ENCODE measurements at places on chromosomes 3 and 15.

- DNase-seq = no peak
Observed at GRCh38 chr3:54983266-54984099, 55.6 kb upstream of the LRTM1 start.

GRCh38 chr15:88621789-88622604, 857 bp downstream of the AEN start:
- no peak for DNase-seq

DNA sequence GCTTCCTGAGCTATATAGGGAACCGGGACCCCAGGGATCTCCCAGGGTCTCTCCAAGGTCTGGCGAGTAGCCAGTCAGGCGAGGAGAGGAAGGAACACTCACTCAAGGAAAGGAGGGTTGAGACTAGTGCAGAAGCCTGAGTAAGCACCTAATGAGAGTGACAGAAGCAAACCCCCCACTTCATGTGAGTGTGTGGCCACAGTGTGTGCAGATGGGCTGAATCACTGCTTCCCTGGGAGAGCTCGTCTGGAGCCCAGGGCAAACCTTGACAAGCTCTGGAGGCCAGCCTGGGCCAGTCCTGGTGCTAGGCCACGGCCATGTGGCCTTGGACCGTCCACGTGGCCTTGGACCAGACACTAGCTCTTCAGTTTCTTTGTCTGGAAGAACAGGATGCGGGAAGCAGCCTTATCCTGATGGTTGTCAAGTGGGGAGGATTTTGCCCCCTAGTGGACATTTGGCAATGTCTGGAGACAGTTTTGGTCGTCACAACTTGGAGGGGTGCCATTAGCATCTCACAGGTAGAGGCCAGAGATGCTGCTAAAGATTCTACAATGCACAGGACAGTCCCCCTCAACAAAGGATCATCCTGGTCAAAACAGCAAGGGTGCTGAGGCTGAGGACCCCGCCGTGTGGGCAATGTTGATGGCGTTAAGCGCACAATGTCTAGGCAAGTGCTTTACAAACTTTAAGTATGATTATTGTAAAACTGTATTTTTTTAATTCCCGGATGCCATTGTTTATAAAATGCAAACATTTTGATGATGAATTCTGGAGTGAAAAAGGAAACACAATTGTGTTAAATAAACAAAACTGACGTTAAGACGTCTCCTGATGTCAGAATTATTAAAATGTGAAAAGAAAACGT, 34.8 kb upstream of the CTSH start:
- DNase-seq = no peak

DNA sequence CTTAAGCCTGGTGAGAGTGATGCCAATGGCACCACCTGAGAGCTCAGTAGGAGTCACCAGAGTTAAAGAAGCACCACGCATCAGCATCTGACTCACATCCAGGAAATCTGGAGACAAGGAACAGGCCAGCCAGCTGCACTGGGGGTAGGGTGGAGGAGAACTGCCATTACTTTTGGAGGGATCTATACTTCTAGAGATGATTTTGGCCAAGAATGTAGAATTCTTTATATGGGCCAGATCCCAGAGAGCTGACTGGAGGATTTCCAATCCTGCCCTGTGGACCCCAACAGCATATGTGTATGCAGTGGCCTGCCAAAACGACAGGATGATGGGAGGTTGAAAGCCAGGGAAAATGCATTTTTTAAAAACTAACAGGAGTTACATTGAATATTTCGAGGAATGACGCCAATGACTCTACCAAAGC, 29.8 kb downstream of the CCR3 start:
- peak; percentile 64 for DNase-seq

- no peak for DNase-seq
Observed at GRCh38 chr15:23761386-23761785, 74.3 kb upstream of the NDN start.

DNA sequence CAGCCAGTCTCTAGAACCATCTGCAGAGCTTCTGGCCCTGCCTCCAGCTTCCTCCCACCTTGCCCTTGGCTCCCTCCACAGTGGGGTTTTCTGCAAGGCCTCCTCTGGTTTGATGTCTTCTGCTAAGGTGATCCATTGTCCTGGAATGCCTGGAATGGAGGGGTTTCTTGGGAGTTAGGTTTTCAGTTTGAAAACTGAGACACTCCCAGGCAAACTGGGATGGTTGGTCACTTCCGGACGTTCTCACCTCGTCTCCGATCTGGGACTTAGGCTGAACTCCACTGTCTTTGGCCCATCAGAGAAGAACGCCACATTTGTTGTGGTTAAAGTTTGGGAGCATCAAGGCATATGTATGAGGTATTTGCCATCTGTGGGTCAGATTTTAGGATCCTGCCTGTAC, 77.4 kb upstream of the KLHL25 start:
- DNase-seq = no peak

- no peak for DNase-seq
Observed at GRCh38 chr3:177494216-177494615, 296.9 kb upstream of the TBL1XR1 start.

GRCh38 chr3:128107834-128108233, 15.8 kb downstream of the RUVBL1 start:
- DNase-seq = no peak

- DNase-seq = no peak
Observed at GRCh38 chr15:75685195-75685594, 27.5 kb downstream of the CSPG4 start.

- DNase-seq = no peak
Observed at GRCh38 chr3:172231318-172231901, 192.0 kb downstream of the FNDC3B start.

- DNase-seq = no peak
Observed at GRCh38 chr3:33211444-33211843, 7.2 kb downstream of the SUSD5 start.

DNA sequence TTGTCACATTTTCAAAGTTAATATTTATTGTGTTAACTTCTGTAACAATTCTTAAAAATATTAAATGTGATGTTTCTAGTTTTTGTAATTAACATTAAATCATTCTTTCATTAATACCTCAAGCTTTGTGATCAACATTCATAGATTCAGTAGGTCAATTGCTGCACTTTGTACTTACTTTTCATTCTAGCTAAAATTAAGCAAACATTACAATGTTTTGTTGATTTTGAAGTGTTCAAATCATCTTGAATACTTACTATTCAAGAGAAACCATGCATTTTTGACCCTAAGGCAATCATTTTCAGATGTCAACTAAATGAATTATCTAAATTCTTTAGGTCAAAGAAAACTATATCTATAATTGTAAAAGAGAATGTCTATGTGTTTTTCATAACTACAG, 933.1 kb downstream of the NAALADL2 start:
- DNase-seq = no peak

DNA sequence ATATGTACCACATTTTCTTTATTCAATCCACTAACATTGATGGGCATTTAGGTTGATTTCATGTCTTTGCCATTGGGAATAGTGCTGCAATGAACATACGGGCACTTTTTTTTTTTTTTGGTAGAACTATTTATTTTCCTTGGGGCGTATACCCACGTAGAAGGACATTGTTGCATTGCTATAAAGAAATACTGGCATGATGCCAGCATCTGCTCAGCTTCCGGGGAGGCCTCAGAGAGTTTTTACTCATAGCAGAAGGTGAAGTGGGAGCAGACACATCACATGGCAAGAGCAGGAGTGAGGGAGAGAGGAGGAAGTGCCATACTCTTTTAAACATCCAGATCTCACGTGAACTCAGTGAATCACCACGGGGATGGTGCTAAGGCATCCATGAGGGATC, 197.0 kb downstream of the SQOR start:
- DNase-seq = no peak

DNA sequence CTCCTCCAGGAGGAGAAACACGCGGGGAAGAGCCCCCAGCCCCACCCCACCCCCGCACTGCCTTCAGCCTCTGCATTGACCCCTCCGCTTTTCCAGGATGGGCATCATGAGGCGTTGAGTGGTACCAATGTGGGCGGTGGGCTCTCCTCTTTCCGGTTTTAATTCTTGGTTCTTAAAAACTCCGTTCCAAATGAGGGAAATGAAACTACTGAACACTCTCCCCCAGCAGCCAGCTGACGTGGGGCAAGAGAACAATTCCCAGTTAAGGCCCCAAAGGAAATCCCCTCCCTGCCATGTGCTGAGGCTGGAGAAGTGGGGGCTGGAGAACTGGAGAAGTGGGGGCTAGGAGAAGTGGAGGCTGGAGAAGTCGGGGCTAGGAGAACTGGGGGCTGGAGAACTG, 5.3 kb upstream of the NRROS start:
- DNase-seq = no peak

GRCh38 chr3:175426805-175427204, 567.7 kb downstream of the NAALADL2 start:
- DNase-seq = no peak

DNA sequence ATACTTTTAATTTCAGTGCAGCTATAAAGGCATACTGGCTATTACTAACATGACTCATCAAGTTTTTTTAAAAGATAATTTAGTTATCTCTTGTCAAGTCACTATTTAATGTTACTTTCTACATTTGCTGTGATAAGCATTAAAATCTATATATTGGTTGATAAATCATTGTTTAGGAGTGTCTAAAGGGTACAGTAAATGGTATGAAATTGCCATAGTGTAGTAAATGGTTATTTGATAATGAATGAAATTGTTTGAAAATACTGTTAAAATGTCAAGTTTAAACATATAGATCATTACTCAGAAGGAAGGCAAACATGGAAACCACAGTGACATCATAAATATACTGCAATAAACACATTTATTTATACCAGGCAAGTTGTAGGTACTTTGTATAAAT, 13.2 kb upstream of the BNIP2 start:
- no peak for DNase-seq

- DNase-seq = no peak
Observed at GRCh38 chr3:193119926-193120325, 121.1 kb upstream of the PLAAT1 start.

DNA sequence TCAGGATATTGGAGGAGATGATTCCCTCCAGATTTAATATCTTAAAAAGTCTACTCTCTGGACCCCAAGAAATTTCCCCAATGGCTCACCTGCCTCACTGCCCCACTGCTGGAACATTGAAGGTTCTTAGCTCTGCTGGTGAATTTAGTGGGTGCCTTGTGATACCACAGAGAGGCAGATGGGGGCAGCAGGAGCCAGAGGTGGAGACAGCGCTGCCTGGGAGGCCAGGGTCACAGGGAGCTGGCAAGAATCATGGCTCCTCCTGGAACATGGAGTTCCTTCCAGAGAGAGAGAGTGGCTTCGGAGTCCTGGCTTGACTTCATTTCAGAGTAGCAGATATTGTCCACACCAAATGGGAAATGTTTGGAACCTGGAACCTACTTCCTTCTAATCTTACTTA, 263.5 kb upstream of the CFAP20DC start:
- DNase-seq = no peak

- no peak for DNase-seq
Observed at GRCh38 chr3:66675366-66675765, 174.5 kb upstream of the LRIG1 start.

GRCh38 chr3:88003115-88003755, 55.6 kb downstream of the CGGBP1 start:
- peak; percentile 15 for DNase-seq

DNA sequence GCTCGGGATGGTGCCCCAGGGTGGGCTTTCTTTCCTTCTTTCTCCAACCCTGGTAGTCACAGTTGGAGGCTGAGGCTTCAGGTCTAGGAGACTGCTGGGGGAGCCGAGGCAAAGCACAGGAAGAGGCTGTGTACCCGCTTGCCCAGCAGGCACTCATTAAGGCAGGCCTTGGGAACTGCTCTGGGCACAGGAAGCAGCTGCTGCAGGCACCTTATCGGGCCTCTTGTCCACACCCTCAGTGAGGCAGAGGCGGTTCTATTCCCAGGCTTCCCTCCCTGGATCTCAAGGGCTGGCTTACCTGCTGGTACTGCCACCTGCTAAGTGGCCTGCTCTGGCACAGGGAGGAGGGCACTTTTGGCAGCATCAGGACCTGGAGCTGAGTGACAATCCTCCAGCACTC, 15.8 kb upstream of the GRM2 start:
- DNase-seq = no peak

DNA sequence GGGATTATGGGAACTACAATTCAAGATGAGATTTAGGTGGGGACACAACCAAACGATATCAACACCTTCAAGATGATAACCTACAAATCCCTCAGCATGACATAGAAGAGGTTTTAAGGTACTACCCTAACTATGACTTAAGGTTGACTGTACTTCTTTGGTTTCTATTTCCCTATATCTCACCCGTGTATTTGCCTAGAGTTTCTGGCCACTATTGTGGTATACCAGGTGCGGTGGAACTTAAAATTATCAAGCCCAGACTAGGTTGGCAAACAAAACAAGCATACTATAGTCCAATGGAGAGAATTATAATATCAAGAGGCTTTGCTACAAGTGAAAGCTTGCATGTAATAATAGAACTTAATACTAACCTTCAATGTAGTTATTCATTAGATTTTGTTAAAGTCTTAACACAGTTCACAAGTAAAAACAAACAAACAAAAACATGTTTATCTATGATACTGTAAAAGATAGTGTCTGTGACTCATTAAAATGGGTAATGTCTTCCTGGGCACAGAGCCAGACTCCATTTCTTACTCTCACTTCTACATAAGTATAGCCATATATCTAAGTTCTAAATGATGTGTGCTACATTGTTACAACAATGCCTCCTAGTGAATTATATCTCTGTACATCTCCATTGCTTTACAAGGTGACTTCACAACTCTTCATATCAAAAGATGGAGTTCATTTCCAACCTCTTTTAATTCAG, 479.1 kb downstream of the ZBBX start:
- DNase-seq = no peak

DNA sequence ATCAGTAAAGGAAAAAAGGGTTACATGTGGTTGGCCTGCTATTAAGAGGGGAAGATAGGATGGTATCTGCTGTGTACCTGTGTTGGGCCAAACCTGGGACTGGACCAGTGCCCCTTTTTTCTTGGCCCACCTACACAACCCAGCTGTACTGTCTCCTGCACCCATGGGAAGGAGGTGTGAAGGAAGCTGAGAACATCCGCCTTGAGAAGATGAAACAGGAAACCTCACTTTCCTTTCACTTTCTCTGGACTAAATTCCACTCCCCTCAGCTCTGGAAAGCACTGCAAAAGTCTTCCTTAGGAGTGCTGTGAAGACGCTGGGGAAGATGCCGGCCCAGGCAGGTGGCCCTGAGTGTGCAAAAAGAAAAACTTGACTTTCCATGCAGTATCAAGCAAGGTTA, 37.6 kb downstream of the LRRN1 start:
- DNase-seq = no peak

DNA sequence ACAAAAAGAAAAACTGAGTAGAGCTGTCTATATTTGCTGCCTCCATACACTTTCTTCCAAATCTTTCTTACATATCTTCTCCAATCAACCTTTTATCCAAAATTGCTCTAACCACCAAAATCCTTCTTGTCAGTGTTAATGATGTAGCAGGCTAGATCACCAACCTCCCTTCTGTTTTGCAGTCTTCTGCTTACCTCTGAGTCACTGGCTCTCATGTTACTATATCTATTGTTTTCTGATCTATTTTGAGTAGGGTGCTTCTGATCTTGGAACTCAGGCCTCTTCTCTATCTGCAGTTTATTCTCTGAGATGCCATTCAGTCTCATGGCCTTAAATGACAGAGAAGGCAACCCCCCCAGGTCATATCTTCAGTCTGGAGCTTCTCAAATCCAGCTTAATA, 26.3 kb upstream of the AADAC start:
- DNase-seq = no peak
